ENCODE measurements at places on chromosomes 16 and 17.

GRCh38 chr17:83125515-83126274, 46.3 kb downstream of the METRNL start:
- DNase-seq = no peak

GRCh38 chr17:7177191-7177953, 1.8 kb downstream of the ASGR1 start:
- peak; percentile 36 for DNase-seq

DNA sequence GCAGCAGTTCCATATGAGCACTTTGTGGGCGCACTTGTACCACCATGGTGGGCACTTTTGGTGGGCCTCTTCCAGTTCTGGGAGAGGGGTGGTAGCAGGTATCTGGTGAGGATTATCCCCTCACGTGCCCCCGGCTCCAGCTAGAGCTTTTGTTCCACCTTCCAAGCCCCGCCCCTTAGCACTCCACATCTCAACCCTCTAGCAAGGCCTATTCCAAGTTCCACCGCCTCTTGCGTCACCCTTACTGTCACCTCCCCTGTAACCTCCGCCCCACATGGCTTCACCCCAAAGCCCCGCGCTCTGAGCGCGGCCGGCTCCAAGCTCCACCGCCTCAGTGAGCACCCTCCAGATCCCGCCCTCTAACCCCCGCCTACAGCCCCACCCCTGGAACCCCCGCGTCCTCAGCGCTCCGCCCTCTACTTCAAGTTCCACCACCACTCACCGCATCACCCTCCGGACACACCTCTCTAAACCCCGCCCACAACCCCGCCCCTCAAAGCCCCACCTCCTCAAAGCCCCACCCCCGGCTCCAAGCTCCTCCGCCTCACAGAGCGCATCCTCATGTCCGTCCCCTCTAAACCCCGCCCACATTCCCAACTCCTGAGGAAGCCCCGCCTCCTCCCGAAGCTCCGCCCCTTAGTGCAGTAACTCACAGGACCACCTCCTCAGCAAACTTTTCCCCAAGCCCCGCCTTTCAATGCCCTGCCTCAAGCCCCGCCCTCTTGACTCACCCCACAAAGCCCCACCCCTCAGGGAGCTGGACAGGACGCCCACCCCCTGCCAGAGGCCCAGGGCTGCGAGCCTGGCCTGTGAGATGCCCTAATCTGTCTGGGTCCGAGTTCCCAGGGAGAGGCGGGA, 11.1 kb downstream of the SCN4A start:
- no peak for DNase-seq

- DNase-seq = no peak
Measured at GRCh38 chr17:4135489-4135888, 7.3 kb downstream of the ZZEF1 start.

DNA sequence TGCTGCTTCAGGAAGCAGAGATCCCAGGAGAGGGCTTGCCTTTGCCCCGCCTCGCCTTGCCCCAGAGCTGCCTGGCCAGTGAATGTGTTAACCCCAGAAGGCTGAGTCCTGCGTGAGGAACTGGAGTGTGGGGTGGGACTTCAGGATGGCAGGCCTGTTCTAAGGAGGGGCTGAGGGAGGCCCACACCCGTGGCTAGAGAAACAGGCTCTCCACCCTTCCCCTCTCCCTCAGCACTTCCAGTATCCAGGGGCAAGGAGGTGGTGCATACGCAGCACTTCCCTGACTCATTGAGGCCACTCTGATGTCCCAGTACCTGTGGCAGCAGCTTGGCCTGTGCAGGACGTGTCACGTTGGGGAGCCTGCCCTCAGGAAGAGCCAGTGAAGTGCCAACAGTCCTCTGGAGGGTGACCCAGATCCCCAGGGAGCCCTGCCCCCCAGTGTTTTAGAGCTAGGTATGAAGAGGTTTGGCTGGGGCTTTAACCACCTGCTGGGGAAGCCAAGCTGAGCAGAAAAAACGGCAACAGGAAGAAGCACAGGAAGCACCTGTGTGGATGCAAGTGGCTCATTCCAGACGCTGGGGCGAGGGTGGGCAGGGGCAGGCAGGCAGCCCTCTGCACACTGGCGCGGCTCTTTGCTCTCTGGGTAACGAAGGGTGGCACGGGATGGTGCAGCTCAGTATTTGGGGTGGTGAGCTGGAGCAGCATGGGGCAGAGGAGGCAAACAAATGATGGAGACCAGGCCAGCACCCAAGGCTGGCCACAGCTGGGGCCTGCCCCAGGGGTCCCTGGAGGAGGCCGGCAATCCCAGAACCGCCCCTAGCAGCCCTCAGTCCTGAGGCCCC, 14.7 kb upstream of the CTCF start:
- no peak for DNase-seq

DNA sequence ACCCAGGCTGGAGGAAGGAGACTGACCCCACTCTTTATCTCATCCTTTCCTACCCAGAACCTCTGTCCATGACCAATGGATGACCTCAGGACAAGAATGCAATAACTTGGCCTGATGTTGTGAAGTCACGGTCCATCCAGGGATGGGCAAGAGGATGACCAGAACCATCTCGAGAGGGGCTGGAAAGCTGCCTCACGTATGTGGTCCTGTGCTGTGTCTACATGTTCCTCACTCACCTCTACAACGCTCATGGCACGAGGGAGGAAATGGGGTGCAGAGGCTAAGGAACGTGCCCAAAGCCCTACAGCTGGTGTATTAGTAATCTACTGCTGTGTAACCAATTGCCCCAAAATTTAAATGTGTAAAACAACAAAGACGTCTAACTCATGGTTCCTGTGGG, 7.3 kb upstream of the KCTD5 start:
- DNase-seq = no peak

- DNase-seq = no peak
Measured at GRCh38 chr16:16021988-16022682, 72.7 kb downstream of the ABCC1 start.

Data from stimulated activated CD4-positive, alpha-beta T cell treated with anti-CD3 and anti-CD28 coated beads, TNF-alpha, amount 100 ng/mL, for 24 hours (primary cell).